CD4-positive, alpha-beta T cell (primary cell): ENCODE measurements at places on chromosomes 5 and 9. TPM values are rescaled to one million over a fixed set of nuclear protein-coding genes. Genes with fewer than 3 reads are reported as not detected.

DNA sequence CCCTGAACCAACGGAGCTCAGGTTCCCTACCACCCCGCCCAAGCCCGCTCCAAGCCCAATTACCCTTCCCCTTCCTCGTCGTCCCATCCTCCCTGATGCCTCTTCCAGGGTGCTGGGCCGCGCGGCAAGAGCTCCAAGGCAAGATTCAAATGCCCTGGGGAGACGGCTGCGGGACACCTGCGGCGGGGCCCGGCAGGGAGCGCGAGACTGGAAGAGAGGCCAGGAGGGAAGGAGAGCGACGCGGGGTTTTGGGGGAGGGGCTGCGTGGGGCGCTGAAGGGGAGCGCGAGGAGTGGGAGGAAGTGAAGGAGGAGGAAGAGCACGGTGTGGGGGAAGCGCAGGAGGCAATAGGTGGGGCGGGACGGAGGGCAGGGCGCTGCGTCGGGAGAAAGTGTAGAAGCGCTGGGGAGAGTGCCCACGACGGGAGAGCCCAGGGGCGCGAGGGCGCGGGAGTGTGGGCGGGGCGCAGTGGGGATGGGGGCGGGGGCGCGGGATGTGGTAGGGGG is 975 bp upstream of the NXNL2 start:
- no peak for DNase-seq

- no peak for DNase-seq
These were observed 423.7 kb downstream of the ZSWIM6 start for GRCh38 chr5:61755726-61756222.

The PCDHGA2 gene
- total RNA-seq = not detected

GRCh38 chr9:30310711-30311110 is 2073.7 kb upstream of the ACO1 start:
- no peak for DNase-seq

DNA sequence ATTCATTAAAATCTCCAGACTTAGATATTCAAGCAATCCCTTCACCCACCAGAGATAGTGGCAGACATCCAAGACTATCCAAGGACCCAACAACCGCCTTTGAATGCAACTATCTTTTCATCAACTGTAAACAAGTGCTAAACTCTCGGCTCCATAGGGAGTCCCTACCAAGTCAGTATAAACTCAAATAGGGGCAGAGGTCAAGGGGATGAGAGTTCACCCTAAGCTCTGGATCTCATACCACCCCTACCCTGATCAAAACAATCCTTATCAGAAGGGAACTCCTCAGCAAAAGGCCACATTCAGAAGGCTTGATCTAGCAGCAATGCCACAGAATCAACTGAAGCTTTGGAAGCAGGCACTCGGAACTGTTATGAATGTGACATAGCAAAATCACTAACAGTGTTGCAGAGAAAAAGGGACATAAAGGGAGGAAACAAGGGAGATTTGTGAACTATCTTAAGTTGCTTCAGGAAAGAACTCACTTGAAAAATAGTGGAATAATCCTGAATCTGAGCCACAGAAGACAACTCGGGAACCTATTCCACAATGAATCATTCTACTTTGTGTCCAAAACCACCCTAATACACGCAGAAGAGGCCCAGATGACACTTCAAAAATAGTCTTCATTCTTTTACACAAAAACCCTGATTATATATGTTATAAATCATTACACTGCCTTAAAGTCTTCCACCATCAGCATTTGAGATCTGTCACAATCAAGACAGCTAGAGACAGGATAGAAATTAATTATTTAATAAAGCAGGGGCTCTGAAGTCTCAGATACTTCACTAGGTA is 49.8 kb downstream of the NR6A1 start:
- DNase-seq = no peak

GRCh38 chr9:75455444-75455921 is 367.2 kb downstream of the OSTF1 start:
- DNase-seq = no peak

The GNAQ gene
- total RNA-seq = 55.5 TPM

The TSSK1B gene
- not detected for total RNA-seq

- peak; percentile 61 for DNase-seq
These were observed 28.5 kb upstream of the PUM3 start for GRCh38 chr9:2872250-2872930.

- DNase-seq = no peak
These were observed 13.0 kb upstream of the SETX start for GRCh38 chr9:132367613-132368313.

GRCh38 chr9:116157436-116158138 is 4.0 kb downstream of the PAPPA start:
- no peak for DNase-seq

- DNase-seq = no peak
These were observed 351.8 kb downstream of the EBF1 start for GRCh38 chr5:158747816-158748432.

- no peak for DNase-seq
These were observed 592.5 kb downstream of the CCDC171 start for GRCh38 chr9:16145196-16145950.

DNA sequence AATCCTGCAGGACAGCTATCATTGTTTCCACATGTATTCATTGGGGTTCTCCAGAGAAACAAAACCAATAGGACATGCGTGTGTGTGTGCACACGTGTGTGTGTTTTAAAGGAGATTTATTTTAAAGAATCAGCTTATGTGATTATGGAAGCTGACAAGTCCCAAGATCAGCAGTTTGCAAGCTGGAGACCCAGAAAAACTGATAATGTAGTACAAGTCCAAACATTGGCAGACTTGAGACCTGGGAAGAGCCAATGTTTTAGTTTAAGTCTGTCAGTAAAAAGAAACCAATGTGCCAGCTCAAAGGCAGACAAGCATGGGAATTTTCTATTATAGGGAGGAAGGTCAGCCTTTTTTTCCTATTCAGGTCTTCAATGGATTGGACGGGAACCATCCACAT is 35.3 kb downstream of the ADRB2 start:
- DNase-seq = no peak

The IFNA21 gene
- total RNA-seq = not detected

GRCh38 chr5:54347221-54347865 is 37.0 kb upstream of the ARL15 start:
- no peak for DNase-seq

DNA sequence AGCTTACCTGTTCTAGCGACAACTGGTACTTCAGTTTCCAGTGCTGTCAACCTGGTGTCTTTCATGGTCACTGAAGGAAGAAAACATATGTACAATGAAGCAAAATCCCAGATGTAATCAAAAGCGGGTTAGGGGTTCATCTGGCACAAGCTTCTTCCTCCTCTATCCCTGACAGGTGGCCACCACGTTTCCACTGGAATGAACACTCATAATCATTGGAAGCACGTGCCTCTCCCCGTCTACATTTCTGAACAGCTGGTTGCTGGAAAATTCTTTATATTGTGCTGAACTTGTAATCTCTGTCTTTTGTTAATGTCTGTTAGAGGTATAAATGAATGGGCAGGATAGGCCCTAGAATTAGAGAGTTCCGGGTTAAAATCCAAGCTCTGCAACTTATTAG is 9.4 kb downstream of the TSC1 start:
- DNase-seq = no peak

GRCh38 chr5:58263296-58263695 is 196.6 kb downstream of the PLK2 start:
- DNase-seq = no peak

DNA sequence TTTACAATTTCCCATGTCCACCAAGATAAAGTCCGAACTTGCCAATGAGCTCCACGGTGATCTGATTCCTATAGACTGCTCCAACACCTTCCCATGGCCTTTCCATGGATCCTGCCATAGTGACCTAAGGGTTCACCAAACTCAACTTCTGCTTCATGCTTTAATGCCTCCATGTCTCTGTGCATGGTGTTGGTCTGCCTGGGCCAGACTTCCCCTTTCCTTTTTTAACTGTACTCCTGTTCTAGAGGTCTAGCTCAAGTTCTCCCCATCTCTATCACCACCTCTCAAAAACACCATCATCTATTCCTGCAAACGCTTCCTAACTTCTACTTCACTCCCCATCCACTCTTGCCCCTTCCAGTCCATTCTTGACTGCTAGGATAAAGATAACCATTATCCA is 14.8 kb upstream of the SMARCA2 start:
- DNase-seq = no peak

GRCh38 chr9:2816476-2817141 is 27.3 kb downstream of the PUM3 start:
- no peak for DNase-seq

The SNAPC4 gene
- 7.7 TPM for total RNA-seq

DNA sequence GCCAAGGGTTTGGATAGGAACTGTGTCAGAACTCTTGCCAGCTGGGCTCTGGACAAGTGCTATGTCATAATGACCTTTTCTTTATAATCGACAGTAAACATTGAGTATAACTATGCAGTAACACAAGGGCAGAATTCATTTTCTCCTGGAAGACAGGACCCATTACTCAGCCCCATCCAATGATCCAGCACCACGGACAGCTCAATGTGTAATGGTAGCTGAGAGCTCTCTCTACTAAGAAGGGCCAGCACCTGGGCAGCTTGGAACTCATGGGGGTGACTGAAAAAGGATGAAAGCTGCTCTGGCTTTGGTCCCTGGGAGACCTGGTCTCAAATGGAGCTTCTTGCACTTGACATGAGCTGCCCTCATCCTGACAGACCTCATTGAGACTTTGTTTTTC is 347.8 kb downstream of the TRIM32 start:
- no peak for DNase-seq
